ENCODE measurements at places on chromosomes 7 and 10.

DNA sequence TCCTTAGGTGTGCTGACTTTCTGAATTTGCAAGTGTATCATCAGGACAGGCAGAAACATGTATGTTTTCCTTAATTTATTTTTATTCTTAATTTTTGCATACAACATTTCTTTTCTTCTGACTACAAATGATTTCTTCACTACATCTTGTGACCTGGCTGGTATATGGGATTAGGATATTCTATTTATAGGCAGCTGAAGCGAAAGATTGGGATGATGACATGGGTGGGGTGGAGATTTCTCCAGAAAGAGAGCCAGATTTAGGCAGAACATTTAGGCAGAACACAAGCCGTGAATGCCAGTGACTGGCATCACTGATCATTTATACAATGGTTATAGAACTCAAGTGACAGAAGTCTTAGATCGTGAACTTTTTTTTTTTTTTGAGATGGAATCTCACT is 256.7 kb downstream of the KLF6 start:
- no peak for DNase-seq

GRCh38 chr10:91880310-91880709 is 29.0 kb downstream of the FGFBP3 start:
- no peak for DNase-seq

- no peak for DNase-seq
Measured at GRCh38 chr10:109960682-109961081, 37.4 kb upstream of the XPNPEP1 start.

GRCh38 chr10:31770307-31770902 is 158.2 kb downstream of the ARHGAP12 start:
- peak; percentile 61 for DNase-seq

- DNase-seq: peak; percentile 96
Measured at GRCh38 chr10:20128811-20129210, 312.6 kb downstream of the PLXDC2 start.
